Gastroesophageal sphincter (tissue), 4 donors: ENCODE measurements at places on chromosomes 2 and 18.

- no peak for ATAC-seq
Observed at GRCh38 chr2:201953396-201953795, 80.3 kb upstream of the FZD7 start.

GRCh38 chr2:144030791-144031190 is 489.1 kb downstream of the ZEB2 start:
- ATAC-seq, result no peak

- peak; percentile 68 for ATAC-seq
Observed at GRCh38 chr2:160294339-160294803, 94.3 kb upstream of the ITGB6 start.

DNA sequence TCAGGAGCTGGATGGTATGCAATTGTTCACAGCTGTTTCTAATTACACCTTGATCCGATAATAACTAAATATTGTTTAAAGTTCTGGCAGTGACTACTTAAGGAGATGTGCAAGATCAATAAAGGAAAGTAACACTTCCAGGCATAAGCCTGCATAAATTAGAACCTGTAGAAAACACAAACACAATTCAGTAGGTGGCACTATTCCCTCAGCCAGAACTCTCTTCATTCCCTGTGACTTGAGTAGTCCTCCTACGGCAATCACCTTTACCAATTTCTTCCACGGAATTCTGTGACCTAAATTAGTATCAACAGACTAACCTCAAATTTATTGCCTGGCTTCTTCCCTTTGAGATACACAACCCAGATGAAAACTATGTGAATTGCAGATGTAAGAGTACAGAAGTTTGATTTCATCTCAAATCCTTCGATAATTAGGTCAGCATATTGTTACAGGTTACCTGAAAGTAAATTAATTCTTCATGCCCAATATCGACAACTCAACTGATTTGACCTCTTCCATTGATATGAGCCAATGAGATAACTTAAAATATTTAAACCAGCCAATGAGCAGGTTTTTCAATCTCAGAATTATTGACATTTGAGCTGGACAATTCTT is 137.8 kb downstream of the PID1 start:
- no peak for ATAC-seq

DNA sequence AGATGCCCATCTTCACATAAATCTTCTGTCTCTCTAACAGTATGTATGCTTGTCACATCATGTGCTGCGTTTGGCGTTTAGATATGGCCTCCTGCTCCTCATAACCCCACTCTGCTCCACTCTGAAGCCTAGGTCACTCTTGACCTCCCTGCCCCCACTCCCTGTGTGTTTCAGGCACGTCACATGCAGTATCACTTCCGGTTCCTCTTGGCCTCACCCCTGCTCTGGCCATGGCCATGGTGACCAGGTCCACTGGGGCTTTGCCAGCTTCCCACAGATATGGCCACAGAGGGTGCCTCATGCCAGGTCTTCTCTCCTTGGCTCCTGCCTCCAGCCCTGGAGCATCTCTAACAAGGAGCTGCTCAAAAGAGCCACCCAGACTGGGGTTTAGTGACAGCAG is 160.0 kb downstream of the RNF152 start:
- no peak for ATAC-seq
